ENCODE measurements at places on chromosomes 3 and 15. TPM values are rescaled to one million over a fixed set of nuclear protein-coding genes. Genes with fewer than 3 reads are reported as not detected.

Gene FHIT
- total RNA-seq = 58.7 TPM

Gene CLDN11
- total RNA-seq = 0.32 TPM

Gene CCDC39
- total RNA-seq = 0.29 TPM

Gene LMOD3
- not detected for total RNA-seq

Gene GOLGA8O
- total RNA-seq = 2.3 TPM

Gene EOMES
- 4.8 TPM for total RNA-seq

Gene CCR1
- 2.0 TPM for total RNA-seq

Gene CYP11A1
- not detected for total RNA-seq

Gene UBXN7
- 90.8 TPM for total RNA-seq

Gene CRYGS
- 12.6 TPM for total RNA-seq

All from CD4-positive, alpha-beta memory T cell (primary cell).